ENCODE measurements at places on chromosomes 3 and 15.

- no peak for DNase-seq
Measured at GRCh38 chr3:37030588-37030987, 37.3 kb downstream of the MLH1 start.

DNA sequence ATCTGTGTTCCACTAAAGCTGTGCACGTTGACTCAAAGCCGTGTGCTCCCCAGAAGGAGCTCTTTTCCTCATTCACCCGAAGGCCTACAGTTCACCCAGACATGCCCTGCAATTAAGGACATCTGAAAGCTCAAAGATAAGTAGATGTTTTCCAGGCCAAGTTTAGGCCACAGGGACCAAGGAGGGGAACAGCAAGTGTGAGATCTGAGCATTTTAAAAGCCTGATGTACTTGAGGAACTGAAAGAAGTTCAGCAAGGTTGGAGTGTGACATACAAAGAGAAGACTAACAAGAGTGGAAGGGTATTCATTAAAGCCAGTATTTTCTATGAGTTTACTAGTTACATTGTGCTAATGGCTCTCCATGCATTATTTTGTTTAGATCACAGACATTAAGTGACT lies 68.0 kb downstream of the CASR start:
- no peak for DNase-seq

DNA sequence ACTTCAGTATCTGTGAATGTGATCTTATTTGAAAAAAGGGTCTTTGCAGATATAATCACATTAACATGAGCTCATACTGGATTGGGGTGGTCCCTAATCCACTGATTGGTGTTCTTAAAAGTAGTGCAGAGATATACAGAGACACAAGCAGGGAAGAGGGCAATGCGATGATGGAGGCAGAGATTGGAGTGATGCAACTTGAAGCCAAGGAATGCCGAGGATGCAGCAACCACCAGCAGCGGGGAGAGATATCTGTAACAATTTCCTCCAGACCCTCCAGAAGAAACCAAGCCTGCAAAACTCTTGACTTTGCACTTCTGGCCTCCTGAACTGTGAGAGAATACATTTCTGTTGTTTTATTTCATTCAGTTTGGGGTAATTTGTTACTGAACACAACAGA lies 171.0 kb upstream of the MBNL1 start:
- no peak for DNase-seq

DNA sequence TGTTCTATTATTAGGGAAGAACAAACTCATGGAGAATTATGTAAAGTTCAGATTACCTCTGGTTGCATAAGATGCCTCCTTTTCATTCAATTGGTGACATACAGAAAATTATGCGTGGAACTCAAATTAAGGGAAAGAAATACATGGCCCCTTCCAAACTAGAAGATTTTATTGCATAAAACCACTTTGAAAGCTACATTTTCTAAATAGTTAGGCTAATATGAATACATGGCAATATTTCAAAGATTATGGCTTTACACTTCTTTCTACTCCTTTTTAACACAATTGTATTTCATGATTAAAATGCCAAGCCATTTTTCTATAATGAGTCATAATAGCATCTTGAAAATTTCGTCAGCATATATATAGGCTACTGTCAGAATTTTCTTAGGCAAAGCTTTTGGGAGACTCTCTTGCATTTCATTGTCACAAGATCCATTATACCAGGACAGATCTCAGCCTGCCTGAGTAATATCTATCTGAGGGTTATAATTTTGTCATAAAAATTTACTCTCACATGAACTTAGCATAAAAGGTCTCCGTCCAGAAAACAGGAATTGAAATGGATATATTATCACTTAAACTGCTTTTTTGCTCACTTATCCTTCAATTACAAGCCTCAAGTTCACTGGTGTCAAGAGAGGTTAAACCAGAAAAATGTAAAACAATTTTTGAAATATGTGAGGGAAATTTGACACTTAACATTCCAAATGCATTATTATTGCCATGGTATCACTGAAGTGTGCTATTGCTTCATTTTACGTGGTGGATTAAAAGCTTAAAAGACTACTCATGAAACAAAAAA lies 37.1 kb downstream of the CPA3 start:
- no peak for DNase-seq

DNA sequence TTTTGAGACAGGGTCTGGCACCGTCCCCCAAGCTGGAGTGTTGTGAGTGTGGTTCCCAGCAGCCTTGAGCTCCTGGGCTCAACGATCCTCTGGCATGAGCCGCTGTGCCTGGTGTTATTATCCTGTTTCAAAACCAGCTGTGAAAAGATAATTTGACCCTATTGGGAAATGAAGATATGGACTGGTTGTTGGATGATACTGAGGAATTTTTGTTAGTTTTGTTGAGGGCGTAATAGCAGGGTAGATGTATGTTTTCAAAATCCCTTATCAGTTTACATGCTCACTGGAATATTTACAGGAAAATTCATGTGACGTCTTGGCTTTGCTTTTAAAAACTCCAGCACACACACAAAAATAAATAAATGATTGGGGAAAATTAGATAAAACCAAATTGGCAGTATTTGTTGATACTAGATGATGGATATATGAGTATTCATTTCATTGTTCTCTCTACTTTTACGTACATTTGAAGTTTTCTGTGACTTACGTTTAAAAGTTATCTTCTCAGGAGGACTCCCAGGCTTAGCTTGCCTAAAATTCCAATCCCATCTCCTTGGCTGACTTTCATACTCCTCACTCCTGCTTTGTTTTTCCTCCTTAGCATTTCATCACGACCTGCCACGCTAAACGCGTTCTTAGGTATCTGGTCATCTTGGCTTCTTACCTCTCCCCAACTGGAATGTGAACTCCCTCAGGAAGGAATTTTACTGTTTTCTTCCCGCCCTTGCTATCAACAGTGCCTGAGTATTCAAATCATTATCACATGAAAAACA lies 56.8 kb upstream of the TFRC start:
- no peak for DNase-seq

DNA sequence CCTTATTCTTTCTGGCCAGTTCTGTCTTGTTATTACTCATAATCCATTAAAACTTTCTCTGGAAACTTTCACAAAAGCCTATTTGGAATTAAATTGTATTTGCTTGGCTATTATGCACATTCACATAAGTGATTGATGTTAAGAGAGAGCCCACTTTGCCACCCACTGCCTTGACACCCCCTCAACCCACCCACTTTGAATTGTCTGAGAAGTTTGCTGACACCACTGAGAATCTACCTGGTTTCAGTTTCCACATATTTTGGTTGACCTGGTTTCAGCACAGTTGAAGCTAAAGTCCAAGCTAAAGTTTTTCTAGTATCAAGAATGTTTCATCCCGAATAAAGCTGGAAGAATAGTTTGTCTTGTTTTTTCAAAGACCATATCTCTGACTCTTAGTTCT lies 70.9 kb downstream of the ARMC8 start:
- DNase-seq = no peak

GRCh38 chr15:65952391-65953053 lies 83.2 kb downstream of the RAB11A start:
- no peak for DNase-seq

DNA sequence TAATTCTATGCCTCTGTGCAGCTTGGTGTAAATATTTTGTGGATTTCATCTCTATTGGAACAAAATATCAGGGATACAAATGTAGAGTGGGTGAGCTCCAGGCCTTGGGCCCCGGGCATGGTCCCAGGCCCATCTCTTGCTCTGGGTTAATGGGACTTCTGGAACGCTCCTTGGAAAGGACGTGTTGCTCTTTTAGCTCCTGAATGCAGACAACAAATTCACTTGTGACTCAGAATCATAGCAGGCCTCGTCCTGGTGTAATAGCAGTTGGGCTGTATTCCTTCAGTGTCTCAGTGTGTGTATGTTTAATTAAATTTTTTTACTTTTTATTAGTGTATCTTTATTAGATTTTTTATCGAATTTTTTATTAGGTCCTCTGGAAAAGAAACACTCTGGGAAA lies 266.7 kb upstream of the C2CD4B start:
- no peak for DNase-seq

- no peak for DNase-seq
Measured at GRCh38 chr15:78438619-78439285, 736 bp downstream of the IREB2 start.

- no peak for DNase-seq
Measured at GRCh38 chr15:76116138-76116885, 56.5 kb downstream of the TMEM266 start.

- DNase-seq = no peak
Measured at GRCh38 chr15:82774496-82774895, 31.4 kb downstream of the FSD2 start.

DNA sequence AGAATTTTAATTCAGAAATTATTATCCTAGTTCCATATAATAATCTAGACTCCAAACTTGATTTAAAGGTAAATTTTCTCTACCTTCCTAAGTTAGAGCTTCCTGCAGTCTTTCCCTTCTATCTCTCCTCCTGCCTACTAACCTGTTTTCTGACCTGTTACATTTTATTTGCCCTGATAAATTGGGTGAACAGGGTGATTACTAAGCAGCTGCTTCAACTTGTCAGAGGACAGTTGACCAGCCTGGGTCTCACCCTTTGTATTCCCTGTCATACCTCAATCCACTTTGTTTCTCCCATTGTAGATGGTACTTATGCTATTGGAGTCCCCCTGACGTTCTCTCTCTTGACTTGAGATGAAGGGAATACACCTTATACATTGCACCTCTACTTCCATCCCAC lies 28.4 kb upstream of the MYRIP start:
- no peak for DNase-seq

DNA sequence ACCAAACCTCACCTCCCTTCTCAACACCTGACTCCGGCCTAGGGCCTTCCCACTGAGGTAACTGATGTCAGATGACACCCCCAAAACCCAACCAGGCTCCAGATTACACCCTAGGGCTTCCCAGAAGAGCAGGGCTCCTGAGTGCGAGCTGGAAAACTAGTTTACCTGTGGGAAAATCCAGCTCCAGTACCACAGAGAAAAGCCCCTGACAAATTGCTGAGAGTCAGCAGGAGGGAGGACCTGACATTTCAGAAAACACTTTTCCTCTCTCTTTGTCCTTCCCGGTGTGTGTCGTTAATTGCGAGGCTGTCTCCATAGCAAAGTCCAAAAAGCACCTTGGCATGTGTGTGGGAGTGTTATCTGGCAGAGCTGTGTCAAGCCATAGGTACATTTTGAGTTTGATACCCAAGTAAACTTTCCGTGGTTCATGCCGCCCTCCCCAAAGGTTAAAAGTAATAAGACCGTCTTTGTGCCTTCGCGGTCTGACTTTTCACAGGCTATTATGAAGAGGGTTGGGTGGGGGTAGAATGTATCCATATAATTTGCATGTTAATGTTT lies 79.8 kb upstream of the FNDC3B start:
- no peak for DNase-seq

DNA sequence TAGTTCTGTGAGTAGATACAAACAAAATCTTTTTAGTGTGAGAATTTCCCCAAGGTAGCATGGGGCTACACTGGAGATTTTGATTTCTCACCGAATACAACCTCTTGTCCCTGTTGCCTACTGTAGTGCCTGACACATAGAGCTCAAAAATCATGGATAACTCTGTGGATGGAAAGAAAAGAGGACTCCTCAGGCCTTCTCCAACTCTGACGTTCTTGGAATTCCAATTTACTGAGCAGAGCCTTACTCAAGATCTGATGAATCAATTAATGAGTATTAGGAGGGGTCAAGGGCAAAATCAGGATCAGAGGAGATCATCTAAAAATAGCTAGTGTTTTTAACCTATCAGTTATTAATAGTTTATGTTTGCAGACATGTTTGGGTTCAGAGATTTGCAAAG lies 46.7 kb upstream of the PYDC2 start:
- DNase-seq = no peak

- no peak for DNase-seq
Measured at GRCh38 chr15:40360015-40360414, 2.0 kb downstream of the DISP2 start.
